Transverse colon (tissue), 4 donors: ENCODE measurements at places on chromosomes 2 and 18. TPM values are rescaled to one million over a fixed set of nuclear protein-coding genes. Genes with fewer than 3 reads are reported as not detected.

The MAPK4 gene
- 20.1 TPM for total RNA-seq

The CFAP65 gene
- not detected for total RNA-seq

- DNase-seq = no peak
Observed at GRCh38 chr2:81050580-81051095, 746.1 kb upstream of the LRRTM1 start.

The ATG16L1 gene
- total RNA-seq = 10.1 TPM

DNA sequence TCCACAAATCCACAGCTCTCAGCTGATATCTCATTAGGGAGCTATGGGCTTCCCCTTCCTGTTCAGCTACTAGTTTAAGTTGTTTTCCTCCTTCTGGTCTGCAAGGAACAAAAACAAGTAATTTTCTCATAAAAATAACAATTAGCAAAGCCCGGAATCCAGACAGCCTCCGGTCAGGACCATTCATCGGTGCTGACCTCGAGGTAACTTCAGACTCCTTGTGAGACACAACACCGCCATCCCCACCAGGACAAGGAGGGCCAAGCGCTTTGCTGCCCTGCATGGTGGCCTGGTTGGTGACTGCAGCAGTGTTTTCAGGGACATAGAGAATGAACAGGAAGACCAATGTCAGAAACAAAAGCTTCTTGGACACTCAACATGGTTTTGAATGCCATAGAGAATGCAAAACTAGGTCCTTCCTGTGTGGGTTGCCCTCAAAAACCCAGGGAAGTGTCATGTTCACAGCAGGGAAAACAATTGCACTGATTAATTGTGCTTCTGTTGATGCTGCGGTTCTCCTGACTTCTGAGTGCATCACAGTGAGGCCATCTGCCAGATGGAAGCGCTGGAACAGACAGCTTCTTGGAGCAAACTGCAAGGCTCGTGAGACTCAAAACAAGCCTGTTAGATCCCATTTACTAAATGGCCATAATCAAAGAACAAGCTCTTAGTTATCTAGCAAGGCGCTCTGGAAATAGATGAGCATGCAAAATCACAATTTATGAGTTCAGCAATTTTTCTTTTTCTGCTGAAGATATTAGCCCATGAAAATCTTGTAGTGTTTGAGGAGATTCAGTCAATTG is 77.1 kb downstream of the HS1BP3 start:
- peak; percentile 33 for DNase-seq

DNA sequence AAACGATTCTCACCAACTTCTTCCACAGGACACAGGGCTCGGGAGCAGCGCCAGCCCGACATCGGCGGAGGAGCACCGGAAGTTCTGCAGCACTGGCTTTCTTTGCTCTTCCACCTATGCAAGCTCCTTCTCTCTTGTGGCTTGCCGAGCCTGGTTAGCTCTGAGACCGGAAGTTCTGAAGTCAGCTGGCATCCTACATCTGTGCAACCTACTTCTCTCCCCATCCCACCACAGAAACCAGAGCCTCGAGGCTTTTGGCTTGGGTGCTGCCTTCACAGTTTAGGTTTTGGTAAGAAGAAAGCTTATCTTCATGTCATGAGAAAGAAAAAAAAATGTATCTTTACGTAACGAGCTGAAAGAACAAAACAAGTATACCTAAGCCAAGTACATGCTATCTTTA is 111.7 kb downstream of the ANKRD44 start:
- DNase-seq = peak; percentile 79

The AQP12B gene
- not detected for total RNA-seq

DNA sequence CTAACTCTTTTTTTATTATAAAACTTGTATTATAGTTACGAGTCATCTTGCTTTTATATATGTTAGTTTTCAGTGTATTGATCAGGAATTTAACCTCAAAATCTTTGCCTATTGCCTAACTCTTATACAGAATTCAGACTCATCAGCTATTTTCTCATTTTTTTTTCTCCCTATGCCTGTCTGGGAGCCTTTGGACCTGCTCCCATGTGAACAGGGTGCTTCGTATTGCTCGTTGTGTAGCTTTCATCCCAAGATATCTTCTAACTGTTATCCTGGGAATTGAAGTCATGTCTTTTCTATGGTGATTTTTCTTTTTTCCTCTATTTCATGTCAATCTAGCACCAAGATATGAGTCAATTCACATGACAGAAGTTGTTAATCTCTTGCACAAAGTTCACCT is 814.0 kb downstream of the SLC4A3 start:
- no peak for DNase-seq

The NOP58 gene
- total RNA-seq = 25.5 TPM

- DNase-seq = no peak
Observed at GRCh38 chr2:101127319-101128056, 23.7 kb downstream of the TBC1D8 start.

DNA sequence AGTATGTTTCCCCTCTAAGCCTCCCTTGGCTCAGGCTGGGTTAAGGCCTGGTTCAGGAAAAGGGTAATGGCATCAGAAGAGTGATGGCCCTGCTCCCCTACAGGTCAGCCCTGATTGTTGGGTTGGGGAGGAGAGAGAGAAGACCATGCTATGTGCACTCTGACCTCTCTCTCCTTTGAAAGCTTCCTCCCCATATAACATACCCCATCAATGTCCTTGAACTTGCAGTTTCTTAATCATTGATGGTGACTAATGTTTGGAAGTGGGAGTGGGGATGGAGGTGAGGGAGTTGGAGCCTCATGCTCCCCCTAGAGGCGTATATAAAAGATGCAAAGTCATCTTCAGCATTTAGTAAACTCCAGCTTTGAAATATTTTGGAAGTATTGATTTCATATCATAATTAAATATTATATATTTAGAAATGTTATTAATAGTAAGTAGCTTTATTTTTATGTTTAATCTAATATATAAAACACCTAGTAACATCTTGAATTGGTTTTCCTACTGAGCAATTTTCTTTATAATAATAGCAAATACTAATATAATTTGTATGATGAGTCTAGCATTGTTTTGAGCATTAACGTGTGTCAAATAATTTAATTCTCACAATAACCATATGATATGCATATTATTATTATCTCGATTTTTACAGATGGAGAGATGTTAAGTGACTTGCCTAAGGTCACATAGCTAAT is 8.8 kb downstream of the PLCL1 start:
- no peak for DNase-seq

DNA sequence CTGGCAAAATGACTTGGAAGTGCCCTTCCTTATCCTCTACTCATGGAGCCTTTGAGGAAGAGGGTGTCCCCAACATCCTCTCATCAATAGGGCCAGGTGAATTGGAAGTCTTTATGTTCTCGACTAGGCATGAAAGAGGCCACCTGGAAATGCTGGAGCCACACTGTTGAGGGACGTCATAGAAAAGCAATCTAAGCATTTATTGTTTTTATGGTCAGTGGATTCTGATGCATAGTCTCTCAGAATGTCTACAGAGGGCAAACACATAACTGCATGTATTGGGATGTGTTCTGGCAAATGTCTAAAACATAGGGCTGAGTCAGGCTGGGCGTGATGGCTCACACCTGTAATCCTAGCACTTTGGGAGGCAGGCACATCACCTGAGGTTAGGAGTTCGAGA is 246.6 kb upstream of the SP5 start:
- no peak for DNase-seq

The MAP3K19 gene
- not detected for total RNA-seq

DNA sequence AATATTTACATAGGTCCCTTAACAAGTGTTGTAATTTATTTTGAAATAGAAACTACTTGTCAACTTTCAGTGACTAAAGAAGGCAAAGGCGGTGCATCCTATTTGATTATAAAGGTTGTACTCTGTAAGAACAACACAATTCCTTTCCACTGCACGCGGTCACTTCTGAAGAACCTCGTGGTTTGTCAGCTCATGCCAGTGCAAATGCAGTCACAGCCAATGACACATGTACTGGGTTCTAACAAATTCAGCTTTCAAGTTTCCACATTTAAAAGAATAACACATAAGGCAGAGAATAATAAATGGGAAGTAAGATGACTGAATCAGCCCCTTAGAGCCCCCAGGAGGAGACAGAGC is 39.7 kb downstream of the CYB5A start:
- DNase-seq = no peak

- DNase-seq = no peak
Observed at GRCh38 chr18:45997700-45998151, 30.6 kb upstream of the EPG5 start.

The GALNT14 gene
- not detected for total RNA-seq

The CD28 gene
- 0.68 TPM for total RNA-seq

DNA sequence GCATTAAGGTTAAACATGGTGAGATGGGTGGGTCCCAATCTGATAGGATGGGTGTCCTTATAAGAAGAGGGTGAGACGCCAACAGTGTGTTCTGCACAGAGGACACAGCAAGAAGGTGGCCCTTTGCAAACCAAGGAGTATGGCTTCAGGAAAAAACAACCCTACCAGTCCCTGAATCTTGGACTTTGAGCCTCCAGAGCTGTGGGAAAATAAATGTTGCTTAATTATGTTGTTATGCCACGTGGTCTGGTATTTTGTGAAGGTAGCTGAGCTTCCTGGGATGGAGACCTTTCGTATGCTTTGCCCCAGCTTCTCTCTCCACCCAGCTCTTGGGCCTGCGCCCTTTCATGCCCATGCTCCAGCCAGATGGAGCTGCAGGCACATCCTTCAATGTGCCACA is 114.2 kb upstream of the EPC2 start:
- no peak for DNase-seq

GRCh38 chr2:190303647-190304046 is 16.0 kb downstream of the HIBCH start:
- DNase-seq = no peak

GRCh38 chr2:188975497-188976102 is 1.4 kb downstream of the COL3A1 start:
- peak; percentile 21 for DNase-seq

The CCDC93 gene
- total RNA-seq = 70.8 TPM

DNA sequence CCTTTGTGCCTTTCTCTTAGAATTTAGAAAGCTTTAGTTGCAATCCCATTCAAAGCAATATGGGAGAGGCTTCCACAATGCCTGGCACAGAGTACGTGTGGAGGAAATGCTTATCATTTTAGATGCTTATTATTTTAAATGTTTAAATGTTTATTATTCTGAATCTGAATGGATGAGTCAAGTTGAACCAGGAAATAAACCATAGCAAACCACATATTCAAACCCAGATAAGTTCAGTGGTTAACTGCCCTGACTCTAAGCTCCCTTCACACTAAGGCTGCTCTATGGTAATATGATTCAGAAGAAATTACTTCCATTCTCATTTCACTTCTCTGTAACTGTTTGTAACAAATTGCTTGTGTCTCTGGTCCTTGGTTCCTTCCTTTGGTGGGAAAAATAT is 5.2 kb upstream of the PPP4R1 start:
- no peak for DNase-seq

The CLEC4F gene
- 0.32 TPM for total RNA-seq

The PGAP1 gene
- 16.1 TPM for total RNA-seq

DNA sequence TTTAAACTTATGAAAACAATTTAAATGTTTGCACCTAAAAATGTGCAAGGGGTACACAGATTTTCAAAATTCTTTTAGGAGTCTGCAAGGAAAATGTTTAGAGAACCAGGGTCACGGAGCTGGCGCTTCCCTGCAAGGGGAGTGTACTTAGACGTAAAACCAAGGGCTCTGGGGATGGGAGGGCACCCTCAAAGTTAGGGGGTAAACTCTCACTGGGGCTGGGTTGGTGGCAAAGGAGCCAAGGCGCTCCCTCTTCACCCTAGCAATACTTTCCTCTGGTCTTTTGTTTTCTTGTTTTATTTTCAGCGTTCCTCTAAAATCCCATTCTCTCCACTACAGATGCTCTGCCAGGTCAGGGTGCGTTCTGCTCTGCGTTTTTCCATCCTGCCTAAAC is 20.0 kb downstream of the TMEM247 start:
- DNase-seq = no peak

The UGT1A5 gene
- 3.2 TPM for total RNA-seq

- DNase-seq = no peak
Observed at GRCh38 chr2:26848336-26849055, 564 bp downstream of the DPYSL5 start.

- no peak for DNase-seq
Observed at GRCh38 chr18:7577706-7578105, 10.6 kb downstream of the PTPRM start.

- DNase-seq = no peak
Observed at GRCh38 chr2:114316532-114317300, 125.7 kb upstream of the DPP10 start.

The RMND5A gene
- total RNA-seq = 75.3 TPM

DNA sequence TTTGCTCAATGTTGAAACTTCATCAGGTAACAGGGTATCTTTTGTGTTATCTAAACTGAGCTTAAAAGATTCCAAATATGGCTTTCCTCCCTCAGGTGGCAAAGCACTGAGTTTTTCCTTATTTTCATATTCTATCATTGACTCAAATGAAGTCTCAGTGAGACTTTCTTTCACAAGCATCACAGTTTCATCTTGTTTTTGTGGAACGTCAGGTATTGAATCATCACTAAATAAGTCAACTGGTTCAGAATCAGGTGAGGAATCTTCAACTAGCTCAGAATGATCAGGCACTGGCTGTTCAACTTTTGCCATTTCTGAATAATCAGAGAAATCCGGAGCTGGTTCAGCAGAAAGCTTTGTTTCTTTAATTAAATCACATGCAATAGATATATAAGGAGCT is 24.6 kb downstream of the RTN4 start:
- DNase-seq = no peak

- DNase-seq = no peak
Observed at GRCh38 chr2:86305915-86306254, 31.5 kb downstream of the REEP1 start.

The CGREF1 gene
- total RNA-seq = not detected

DNA sequence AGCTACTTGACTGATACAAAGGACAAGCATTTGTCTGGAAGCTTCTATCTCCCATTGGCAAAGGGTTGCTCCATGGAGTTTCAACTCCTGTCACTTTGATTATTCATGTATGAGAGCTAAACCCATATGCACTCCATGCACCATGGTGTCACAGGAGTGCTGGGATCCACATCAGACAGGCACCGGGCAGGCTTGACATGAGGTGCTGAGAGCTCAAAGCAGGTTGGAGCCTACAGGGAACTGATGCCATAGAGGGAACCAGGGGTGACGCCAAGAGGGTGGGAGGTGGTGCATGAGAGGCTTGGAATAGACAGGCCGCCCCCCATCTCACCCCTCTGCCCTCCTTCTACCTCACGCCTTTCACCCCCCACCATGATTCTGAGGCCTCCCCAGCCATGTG is 199.8 kb upstream of the CCDC68 start:
- no peak for DNase-seq
